ENCODE measurements at places on chromosomes 12 and 14. TPM values are rescaled to one million over a fixed set of nuclear protein-coding genes. Genes with fewer than 3 reads are reported as not detected.

DNA sequence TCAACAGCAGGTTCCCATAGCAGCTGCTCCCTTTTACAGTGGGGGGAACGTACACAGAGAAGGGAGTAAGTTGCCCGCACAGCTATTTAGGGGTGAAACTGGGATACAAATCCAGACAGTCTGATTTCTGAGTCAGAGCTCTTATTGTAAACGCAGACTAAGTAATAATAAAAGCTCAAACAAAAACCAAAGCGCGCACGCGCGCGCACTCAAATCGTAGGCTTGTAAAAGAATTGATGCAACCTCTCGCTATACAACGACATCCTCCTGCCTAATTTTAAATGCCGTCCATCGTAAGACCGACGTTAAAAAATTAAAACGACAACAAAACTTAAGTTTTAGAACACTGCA is 747 bp upstream of the DACT1 start:
- DNase-seq, result peak; percentile 32

DNA sequence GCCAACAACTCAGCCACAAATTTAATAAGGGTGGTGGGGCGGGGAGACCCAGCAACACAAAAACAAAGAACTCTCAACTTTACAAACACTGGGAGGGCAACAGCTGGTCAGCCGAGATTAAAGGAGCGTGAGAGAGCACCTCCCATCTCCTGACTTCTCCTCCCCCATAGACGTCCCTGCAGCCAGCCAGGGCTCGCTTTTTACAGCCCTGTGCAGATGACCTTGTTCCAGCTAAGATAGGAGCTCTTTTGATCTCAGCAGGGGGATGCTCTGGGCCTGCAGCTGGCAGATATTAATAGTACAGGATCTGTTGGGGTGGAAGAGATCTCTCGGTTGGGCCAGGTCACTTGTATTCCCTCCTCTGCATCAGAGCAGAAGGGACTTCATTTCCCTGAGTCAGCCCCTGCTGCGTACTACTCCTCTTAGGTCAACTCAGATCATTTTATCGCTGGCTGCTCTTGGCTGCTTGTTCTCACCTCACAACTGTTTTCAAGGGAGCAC is 475.8 kb downstream of the RAD51B start:
- DNase-seq, result no peak

DNA sequence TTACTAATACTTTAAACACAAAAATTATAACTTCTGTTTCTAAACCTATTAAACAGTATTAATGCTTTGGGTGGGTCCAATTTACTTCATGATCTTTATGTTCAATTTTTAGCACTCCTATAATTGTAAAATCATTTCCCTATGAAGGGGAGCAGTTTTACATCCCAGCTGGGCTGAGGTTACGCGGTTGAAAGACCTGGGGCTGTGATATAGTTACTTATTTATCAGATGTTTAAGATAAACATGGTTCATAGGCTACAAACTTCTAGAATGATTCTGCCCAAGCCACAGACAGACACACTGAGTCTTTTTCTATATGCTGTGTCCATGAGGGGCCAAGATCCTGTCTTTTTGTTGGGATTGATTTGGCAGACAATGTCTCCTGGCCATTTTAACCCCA is 44.4 kb downstream of the DYRK2 start:
- no peak for DNase-seq

GNPTAB gene
- 89.5 TPM for total RNA-seq
